ENCODE measurements at places on chromosomes 3 and 15. TPM values are rescaled to one million over a fixed set of nuclear protein-coding genes. Genes with fewer than 3 reads are reported as not detected.

Gene PSTPIP1
- 0.41 TPM for total RNA-seq

Gene EIF5A2
- total RNA-seq: 7.7 TPM

Gene ATG3
- 51.8 TPM for total RNA-seq

GRCh38 chr15:90439946-90440345 is 51.9 kb downstream of the IQGAP1 start:
- DNase-seq: no peak

- no peak for DNase-seq
Observed at GRCh38 chr3:190019006-190019405, 101.7 kb downstream of the P3H2 start.

All from frontal cortex (tissue), 4 donors.